ENCODE measurements at places on chromosomes 3 and 15.
A peak's percentile ranks its signal among the peaks of the same experiment; 100 is the strongest.

DNA sequence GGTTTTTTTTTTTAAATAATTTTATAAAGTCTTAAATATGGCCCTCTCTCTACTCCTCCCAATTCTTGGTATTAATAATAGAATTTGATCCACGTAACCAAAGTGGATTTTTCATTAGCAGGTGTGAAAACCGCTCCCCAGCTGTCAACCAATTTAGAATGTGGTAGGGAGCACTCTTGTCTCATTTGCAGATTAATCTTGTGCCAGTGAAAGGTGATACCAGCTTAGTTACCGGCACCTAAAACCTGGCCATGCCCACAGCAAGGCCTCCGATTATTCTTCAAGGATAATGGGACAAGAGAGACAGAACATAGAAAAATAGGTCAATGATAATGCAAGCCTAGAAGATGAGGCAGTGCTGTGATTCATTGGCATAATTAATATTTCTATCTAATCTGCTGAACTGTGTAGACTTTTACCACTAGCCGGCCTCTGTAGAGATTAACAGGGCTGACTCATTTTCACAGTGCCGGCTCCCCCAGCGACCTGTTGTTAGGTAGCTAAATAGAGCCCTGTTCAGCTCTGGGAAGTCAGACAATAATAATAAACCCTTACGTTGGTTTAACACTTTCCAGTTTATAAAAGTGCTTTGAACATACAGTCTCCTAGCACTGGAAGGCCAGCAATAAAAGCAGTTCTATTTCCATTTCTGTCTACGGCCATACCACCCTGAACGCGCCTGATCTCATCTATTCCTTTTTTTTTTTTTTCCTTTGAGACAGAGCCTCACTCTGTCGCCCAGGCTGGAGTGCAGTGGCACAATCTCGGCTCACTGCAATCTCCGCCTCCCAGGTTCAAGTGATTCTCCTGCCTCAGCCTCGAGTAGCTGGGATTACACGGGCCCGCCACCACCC, 102.9 kb downstream of the SHQ1 start:
- DNase-seq, result no peak

DNA sequence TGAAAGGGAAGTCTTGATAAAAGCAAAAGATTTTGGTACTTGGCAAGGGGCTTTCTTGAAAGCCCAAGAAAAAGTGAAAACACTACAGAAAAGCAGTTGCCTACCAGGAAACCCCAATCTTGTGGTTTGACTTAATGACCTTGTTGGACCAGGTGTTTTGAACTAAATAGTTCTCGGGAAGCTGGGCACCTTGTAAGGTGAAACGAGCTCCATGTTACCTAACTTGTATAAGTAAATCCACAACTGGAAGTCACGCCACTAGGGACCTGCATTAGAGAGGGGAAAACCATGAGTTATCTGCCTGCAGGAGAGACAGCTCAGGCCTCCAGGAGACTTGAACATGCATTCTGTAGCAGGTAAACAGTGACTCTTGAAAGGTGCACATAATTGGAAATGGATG, 88.2 kb downstream of the GMPS start:
- no peak for DNase-seq

- DNase-seq, result peak; percentile 24
Observed at GRCh38 chr15:100438570-100438969, 90.2 kb downstream of the CERS3 start.

- peak; percentile 56 for DNase-seq
Observed at GRCh38 chr3:120561251-120562045, 34.7 kb upstream of the NDUFB4 start.

GRCh38 chr15:60255390-60255789, 142.4 kb downstream of the ANXA2 start:
- peak; percentile 16 for DNase-seq

DNA sequence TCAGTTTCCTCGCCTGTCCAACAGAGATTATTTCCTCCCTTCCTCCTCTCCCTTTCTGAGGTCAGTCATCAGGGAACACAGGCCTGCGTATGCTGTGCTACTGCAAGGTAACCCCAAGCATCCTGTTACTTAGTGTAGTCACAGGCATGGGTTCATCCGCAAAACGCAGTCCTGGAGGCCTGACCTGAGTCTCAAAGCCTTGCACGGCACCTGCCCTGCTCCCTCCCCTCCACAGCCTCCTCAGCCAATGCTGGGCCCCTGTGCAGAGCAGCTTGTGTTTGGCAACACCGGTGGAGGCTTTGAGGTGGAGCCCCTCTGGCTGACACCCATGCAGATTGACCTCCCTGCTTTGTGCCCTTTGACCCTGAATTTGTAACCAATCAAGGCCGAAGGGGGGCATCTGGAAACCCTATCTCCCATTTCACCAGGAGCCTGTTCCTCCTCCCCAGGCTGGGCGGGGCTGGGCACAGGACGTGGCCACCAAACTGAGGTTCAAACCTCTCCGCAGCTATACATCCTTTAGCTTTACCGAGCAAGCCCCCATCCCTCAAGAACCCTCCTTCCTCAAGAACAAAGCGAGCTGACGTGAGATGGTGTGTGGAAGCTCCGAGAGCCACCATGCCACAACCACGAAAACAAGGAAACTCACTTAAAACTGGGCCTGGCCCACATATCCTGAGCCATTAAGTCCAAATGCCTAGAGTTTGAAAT, 21.5 kb downstream of the TKT start:
- no peak for DNase-seq

DNA sequence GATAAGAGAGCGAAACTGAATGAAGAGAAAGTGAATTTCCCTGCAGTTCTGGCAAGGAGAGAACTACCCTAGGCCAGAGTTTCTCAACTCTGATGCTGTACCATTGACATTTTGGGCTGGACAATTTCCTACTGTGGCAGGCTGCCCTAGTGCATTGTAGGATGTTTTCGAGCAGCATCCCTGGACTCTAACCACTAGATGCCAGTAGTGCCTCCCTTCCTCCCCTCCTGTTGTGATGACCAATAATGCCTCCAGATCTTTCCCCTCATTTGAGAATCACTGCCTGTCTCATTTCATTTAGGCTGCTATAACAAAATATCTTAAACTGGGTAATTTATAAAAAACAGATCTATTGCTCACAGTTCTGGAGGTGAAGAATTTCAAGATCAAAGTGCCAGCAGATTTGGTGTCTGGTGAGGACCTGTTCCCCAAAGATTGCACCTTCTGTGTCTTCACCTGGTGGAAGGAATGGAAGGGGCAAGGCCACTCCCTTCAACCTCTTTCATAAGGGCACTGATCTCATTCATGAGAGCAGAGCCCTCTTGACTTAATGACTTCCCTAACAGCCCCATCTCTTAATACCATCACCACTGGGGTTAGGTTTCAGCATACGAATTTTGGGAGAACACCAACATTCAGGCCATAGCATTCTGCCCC, 188.9 kb upstream of the MEIS2 start:
- DNase-seq, result no peak

GRCh38 chr3:170731281-170731680, 138.7 kb downstream of the RPL22L1 start:
- DNase-seq, result no peak

GRCh38 chr15:65595960-65596359, 15.0 kb downstream of the INTS14 start:
- no peak for DNase-seq

DNA sequence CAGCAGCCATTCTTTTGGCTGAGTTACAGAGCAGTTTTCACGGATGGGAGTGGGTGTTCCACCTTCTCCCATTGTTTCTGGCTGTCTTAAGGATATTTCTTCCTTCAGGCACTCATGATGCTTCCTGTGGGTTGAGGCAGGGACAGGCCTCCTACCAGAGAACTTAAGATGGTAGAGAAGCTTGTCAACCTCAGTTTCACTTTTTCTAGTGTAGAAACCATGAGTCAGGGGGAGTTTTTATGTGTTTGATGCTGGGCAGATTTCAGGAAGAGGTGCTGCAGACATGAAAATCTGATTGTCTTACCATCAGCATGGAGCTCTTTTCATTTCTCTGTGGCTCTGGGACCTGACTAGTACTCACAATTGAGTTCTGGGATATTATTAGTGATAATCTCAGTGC, 48.7 kb upstream of the VEPH1 start:
- no peak for DNase-seq

GRCh38 chr3:53525765-53526703, 31.6 kb downstream of the CACNA1D start:
- DNase-seq, result no peak

DNA sequence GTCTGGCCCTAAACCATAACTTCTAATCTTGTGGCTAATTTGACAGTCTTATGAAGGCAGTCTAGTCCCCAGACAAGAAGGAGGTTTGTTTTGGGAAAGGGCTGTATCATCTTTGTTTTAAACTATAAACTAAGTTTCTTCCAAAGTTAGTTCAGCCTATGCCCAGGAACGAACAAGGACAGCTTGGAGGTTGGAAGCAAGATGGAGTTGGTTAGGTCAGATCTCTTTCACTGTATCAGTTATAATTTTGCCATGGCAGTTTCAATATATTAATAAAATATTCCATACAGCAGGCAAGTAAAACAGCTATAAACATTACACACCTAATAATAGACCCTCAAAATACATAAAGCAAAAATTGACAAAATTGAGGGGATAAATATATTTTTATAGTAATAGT, 13.1 kb upstream of the ZNF662 start:
- DNase-seq, result no peak

DNA sequence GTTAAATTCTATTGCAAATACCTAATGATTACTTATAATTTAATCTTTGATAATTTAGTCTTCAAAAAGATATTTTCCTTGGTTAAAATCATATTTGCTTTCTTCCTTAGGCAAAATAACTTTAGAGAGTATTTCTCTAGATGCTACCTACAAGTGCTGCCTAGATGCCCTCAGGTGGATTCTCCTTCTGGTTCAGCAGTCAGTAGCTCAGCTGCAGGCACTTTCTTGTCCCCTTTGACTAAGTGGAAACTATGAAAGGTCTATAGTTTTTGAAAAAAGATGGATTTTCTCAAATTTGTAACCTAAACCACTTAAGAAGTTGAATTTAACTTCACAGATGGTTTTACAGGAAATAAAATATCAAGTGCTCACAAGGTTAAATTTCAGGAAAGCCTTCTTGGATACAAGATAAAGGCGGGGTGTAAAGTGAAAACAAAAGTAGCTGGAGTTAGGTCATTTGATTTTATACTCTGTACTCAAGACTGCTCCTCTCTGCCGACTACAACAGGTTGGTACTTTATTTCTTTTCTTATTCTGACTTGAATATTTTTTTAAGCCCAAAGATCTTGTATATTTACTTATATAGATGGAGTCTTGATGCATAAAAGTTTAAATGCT, at the start of gene ACKR4:
TSS of gene ACKR4 (plus strand) at position 455 of the 618 bp plus-strand sequence. CDS start 3,128 bp downstream, outside the sequence.
- no peak for DNase-seq

Measured in stimulated activated CD4-positive, alpha-beta T cell treated with anti-CD3 and anti-CD28 coated beads, Interleukin-4, amount 100 ng/mL, for 4 hours (primary cell).